Progenitor cell of endocrine pancreas (in vitro differentiated cells): ENCODE measurements at places on chromosomes 2 and 18.
A peak's percentile ranks its signal among the peaks of the same experiment; 100 is the strongest.

- DNase-seq = peak; percentile 11
Observed at GRCh38 chr2:178761759-178762371, 45.4 kb downstream of the TTN start.

GRCh38 chr2:179297927-179298326, 33.3 kb upstream of the SESTD1 start:
- DNase-seq = no peak

- DNase-seq = no peak
Observed at GRCh38 chr2:180202467-180202951, 195.4 kb upstream of the CWC22 start.

DNA sequence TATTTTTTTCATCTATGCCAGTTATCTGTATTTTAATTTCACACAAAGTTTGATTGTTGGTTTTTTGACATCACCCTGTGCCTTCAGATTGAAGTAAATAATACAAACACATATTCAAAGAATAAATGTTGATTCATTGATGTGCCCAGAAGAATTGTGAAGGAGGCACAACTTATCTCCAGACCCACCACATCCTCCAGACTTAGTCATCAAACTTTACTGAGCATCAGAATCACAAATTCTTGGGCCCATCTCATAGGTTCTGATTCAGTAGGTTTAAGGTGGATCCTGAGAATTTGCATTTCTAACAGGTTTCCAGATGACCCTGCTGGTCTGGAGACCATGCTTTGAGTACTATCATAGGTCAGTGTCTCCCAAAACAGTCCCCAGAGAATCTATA, 82.8 kb upstream of the PIK3C3 start:
- no peak for DNase-seq
